Stimulated activated CD4-positive, alpha-beta T cell treated with anti-CD3 and anti-CD28 coated beads, Interleukin-2, amount 100 ng/mL, for 4 hours (primary cell): ENCODE measurements at places on chromosomes 3 and 15.
A peak's percentile ranks its signal among the peaks of the same experiment; 100 is the strongest.

GRCh38 chr15:25770031-25770430 lies 93.1 kb downstream of the ATP10A start:
- DNase-seq: no peak

DNA sequence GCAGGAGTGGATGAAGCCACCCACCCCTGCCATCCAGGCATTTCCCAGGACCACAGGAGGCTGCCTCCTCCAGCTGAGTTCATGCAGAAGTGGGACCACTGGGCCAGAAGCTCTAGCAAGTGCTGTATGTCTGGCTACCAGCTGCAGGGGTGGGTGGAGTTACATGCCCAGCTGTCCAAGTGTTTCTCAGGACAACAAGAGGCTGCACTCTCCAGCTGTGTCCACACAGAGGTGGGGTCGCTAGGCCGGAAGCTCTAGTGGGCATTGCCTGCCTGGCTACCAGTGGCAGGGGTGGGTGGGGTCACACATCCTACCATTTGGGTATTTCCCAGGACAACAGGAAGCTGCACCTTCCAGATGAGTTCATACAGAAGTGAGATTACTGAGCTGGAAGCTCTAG lies 234.0 kb upstream of the PPP2R3A start:
- DNase-seq: no peak

DNA sequence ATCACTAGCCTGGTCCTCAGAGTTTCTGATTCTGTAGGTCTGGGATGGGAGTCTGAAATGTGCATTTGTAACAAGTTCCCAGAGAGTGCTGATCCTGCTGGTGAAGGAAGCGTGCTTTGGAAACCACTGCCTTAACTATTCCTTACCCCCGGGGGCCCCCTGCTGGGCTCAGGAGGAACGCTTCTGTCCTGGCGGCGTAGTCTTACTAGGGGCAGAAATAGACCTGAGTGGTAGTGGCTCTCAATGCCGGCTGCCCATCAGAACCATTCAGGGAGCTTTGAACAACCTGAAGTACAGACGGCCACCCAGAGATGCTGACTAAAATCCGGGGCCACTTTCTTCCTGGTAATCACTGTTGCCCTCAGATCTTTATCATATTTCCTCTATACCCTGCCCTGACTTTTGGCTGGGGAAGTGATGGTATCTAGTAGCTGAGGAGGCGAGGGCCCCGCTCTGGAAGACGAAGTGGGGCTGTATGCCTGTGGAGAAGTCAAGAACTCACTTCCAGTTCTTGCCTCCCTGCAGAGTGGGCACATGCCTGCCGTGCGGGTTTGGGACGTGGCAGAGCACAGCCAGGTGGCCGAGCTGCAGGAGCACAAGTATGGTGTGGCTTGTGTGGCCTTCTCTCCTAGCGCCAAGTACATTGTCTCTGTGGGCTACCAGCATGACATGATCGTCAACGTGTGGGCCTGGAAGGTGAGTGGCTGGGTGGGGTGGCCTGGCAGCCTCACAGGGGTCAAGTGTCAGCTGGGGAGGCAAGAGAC lies 16.3 kb upstream of the JMJD7 start:
- DNase-seq: peak; percentile 63

- DNase-seq: no peak
These were observed 123.2 kb upstream of the FEZF2 start for GRCh38 chr3:62496503-62496902.

DNA sequence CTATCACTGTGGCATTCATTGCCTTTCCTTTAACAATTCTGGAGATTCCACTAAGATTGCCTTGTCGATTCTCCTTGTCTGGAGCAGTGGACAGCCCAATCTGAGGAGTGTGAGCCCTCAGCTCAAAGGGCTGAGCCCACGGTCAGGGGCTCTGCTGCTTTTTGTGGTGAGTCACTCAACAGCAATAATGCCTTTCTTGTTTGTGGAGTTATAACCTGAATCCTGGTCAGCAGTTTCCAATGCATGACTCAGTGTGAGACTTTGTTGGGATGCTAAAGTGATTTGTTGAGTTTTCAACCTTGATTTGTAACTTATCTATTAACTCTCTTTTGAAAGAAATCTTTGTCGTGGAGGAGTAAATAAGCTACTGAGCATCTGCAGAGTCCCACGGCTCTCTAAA lies 183.5 kb downstream of the TJP1 start:
- DNase-seq: no peak

DNA sequence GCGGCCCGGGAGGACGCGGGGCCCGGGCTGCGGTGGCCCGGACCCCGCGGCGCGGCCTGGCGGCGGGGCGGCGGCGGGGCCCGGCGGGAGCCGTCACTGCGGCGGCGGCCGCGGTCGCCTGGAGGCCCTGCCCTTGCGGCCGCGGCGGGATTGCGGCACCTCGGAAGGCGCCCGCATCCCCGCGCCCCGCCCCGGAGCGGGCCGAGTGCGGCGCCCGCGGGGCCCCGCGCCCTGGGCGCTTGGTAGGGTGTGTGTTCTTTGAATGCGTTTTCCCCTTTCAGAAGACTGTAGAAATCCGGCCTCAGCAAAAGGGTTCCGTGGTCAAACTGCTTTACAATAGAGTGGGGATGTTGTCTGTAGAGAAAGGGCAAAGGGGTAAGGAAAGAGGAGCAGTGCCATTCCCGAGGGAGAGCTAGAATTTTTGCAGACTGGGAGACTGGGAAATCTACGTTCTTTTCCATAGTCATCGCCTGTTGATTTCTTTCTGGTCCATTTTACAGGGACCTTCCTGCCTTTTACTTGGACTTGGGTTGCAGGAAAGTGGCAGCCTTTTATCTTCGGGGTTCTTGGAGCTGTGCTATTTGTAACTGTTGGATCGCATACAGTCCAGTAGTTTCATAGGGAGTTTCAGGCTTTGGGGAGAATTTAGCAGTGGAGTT lies 630 bp downstream of the SNRK start:
- DNase-seq: peak; percentile 2

DNA sequence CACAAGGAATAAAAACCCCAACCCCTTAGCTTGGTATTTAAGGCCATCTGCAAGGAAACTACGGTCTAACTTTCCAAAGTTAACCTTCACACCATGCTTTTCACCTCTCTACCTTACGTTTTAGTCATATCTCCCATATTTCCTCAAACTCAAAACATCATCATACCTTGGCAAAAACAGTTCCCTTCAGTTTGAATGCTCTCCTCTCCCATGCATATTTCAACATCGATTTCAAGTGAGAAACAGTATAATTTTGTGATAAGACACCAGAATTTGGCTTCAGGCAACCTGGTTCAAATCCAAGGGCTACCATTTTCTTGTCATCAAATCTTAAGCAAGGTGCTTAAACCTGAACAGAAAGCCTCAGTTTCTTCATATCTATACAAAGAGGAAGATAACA lies 108.2 kb downstream of the THRB start:
- DNase-seq: no peak
